ENCODE measurements at places on chromosomes 5 and 9. TPM values are rescaled to one million over a fixed set of nuclear protein-coding genes. Genes with fewer than 3 reads are reported as not detected.

Gene HRH2
- total RNA-seq, result not detected

Gene RAI14
- total RNA-seq, result 30.6 TPM

Gene NKD2
- 0.37 TPM for total RNA-seq

Gene ADGRV1
- 0.13 TPM for total RNA-seq

Gene KCNIP1
- 3.1 TPM for total RNA-seq

Gene FAM151B
- 2.1 TPM for total RNA-seq

Gene OBP2A
- not detected for total RNA-seq

Gene TYRP1
- 2.5 TPM for total RNA-seq

Gene FCN2
- not detected for total RNA-seq

Gene PCDHAC2
- total RNA-seq, result not detected

Gene MSX2
- total RNA-seq, result 3.0 TPM

Data from SJSA1 (cell line).